Eye (tissue), 1 donor: ENCODE measurements at places on chromosomes 3 and 15.

DNA sequence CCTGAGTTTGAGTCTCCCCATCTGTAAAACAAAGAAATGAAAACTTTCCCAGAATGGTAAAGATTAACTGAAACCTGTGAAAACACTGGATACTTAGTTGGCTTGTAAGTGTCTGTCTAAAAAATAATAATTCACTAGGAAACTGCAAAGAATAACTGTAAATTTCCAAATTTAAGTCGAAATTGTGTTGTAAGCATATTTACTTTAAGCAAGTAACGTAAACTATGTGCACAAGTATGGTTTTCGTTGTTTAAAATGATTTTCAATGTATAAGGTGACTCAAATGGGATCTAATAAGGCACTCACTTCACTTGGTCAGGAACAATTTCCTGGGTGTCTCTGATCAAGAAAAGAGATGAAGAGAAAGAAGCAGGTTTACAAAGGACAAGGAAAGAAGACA is 8.5 kb upstream of the TARS3 start:
- DNase-seq: no peak

DNA sequence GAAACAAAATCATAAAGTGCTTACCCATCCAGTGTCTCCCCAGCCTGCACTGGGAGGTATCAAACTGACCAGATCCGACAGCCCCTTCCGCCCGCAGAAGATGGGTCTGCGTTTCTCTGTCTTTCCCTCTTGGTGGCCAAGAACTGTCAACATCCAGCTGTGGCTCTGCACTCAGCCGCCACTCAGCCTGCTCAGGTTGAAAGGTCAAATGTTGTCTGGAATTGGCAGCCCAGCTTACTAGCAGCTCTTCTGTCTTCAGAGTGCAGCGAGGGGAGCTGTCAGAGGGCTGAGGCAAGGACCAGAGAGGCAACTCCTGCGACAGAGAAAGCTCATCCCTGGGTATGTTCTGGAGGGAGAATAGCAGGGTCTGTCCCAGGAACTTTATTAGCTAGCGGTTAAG is 45.4 kb downstream of the GOLGA6L2 start:
- DNase-seq: peak; percentile 20

- no peak for DNase-seq
Observed at GRCh38 chr3:133256787-133257483, 142.9 kb upstream of the BFSP2 start.

DNA sequence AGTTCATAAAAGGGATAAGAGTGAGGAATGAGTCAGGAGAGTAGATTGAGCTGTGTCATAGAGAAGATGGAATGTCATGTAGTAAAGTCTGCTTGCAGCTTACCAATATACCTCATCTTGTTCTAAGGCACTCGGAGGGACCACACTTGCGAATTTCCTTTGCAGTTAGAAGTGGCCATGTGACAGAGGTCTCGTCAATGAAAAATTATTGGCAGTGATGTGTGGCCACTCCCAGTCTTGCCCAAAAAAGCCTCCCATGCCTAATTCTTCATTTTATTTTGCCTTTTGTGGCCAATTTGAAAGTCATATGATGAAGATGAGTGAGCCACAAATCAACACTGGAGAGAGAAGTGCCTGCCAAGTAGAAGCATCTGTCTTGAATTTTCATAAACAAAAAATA is 465.6 kb upstream of the ZNF385D start:
- DNase-seq: peak; percentile 3

- DNase-seq: no peak
Observed at GRCh38 chr3:64319391-64319790, 94.1 kb upstream of the PRICKLE2 start.

DNA sequence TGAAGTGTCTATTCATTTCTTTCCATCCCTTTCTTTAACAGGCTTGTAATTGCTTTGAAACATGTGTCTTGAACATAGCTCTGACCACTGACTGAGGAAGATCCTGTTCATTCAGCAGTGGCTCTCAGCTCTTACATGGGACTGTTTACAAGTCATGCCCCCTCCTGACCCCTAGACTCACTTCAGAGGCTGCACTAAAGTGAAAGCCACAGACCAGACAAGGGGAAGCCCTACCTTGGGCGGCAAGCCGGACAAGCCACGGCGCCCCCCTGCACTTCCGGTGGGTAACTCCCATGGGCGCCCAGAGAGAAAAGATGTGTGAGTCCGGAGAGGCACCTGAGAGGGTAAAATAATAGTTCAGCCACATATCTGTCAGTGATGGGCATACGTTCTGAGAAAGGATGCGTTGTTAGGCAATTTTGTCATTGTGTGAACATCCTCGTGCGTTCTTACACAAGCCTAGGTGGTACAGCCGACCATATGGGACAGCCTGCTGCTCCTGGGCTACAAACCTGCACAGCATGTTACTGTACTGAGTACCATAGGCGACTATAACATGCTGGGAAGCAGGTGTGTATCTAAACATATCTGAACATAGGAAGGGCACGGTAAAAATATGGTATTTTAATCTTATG is 116.2 kb downstream of the CHSY1 start:
- no peak for DNase-seq

DNA sequence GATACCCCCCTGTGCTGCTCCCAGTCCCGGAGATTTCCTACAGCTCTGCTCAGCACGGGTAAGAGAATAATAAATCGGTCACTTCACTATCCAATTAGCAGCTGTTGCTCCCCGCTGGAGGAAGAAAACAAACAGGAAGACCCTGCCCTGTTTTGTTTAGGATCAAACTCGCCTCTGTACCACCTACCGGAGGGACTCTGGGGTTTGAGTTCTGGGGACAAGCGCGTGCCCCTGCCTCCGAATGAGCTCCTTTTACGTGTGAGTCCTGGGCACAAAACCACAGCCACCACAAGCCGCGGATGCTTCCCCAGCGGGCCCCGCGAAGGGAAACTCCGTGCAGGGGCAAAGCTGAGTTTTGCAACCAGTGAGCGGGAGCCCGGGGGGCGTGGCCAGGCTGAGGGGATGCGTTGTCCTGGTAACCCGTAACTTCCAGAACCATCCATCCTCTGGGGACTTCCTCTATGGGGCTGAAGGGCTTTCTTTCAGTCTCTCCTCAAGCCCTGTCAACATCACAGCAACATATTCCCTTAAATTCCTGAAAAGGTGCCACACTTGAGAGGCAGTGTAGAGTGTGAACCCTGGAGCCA is 315.7 kb upstream of the PROK2 start:
- peak; percentile 94 for DNase-seq
